ENCODE measurements at places on chromosomes 16 and 17.

DNA sequence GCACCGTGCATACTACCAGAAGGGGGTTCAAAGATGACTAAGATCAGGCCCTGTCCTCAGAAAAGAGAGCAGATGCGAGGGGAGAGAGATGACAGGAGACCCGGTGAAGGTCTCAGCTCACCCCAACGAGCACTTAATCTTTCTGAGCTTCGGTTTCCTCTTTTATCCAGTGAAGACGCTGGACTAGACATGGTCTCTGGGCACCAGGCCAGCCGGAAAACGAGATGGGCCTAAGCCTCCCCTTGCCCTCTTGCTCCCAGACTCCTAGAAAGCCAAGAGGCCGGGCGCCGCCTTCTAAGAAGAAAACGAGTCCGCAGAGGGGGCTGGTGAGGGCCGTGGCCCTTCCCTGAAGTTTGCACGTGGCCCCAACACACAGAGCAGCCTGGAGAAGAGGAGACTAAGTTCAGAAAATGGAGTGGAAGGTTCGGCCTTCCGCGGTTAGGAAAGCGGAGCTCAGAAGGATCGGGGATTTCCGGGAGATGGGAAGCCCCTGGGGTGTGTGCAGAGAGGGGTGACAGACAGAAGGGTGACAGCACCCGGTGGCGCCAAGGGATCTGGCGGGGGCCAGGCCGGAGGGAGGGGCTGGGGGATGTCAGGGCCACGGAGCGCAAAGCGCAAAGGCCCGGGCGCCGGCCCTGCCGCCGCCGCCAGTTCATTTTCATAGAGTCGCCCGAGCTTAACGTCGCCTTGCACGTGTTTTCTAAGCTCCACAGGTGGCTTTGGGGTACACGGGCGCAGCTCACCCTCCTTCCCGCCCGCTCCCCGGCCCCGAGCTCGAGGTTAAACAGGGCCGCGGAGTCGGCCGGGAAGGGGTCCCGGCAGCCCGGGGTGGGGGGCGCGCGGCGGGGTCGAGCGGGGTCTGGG lies 42.1 kb upstream of the BHLHA9 start:
- peak; percentile 55 for DNase-seq

GRCh38 chr17:6591599-6592158 lies 35.3 kb upstream of the PITPNM3 start:
- no peak for DNase-seq

DNA sequence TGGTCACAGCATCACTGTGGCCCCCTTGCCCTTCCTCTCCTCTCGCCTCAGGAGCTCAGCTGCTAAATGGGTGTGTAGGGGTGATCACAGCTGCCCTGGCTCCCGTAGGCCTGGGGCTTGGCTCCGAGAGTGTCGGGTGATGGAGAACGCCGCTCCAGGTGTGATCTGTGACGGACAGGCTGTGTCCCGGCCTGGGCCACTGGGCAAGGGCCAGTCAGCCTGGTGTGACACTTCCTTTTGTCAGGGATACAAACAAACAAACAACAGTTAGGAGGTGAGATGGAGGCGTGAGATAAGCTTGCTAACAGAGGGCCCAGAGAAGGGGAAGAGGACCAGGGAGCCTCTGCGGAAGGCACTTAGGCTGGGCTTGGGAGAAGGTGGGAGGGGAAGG lies 2.0 kb downstream of the ADGRG1 start:
- no peak for DNase-seq

DNA sequence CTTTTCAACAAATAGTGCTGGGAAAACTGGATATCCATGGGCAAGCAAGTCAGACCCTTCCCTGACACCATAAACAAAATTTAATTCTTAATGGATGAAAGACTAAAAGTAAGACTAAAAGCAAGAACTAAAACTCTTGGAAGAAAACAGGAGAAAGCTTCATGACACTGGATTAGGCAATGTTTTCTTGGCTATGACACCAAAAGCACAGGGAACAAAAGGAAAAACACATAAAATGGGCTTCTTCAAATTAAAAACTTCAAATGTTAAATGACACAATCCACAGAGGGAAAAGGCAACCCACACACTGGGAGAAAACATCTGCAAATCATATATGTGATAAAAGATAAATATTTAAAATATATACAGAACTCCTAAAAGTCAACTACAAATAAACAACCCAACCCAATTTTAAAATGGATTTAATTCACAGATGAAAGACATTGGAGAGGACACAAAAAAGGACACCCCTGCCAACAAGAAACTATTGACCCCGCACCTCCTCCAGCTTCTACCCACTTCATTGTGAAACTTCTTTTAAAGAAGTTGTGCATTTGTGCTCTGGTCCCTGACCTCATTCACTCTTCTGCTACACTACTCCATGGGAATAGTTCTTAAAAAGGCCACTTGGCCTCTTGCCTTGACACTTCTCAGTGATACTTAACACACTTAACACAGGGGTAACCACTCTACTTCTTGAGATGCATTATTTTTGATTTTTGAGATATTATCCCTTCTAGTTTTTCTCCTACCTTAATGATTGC lies 80.3 kb downstream of the TRIM37 start:
- DNase-seq, result no peak

DNA sequence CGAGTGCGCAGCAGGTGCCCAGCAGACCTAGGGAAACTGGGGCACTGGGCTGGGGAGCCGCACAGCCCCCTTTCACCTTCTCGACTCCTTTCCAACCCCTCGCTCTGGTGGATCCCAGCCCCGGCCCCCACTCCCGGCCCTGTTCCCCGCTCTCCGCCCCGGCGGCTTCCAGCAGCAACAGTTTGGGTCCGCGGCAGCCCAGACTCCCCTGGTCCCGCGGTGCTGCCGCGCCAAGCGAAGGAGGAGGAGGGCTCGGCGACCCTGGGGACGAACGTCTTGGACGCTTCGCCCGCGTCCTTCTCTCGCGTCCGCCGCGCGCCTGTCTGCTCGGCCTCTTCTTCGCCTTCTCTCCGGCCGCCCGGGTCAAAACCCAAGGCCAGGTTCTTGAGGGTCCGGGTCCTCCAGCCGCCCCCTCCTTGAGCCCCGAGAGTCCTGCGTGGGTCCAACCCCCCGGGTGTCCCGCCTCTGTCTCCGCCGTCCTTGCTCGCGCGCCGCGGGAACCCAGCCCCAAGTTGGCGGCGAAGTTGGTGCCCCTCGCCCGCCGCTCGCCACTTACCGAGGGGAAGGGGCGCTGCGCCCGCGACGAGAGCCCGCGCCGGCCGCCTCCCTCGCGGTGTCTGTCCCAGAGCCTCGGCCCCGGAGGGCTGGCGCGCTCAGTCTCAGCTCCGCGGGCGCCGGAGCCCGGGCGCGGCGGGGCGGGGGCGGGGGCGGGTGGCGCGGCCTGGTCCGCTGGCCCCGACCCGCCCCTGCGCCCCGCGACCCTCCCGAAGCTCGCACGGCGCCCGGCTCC lies 1.4 kb upstream of the GRIN2C start:
- DNase-seq, result peak; percentile 41
